ENCODE measurements at places on chromosomes 11 and 22.

GRCh38 chr11:83681031-83681781 is 395.0 kb upstream of the CCDC90B start:
- DNase-seq: no peak

- DNase-seq: no peak
Measured at GRCh38 chr22:22031183-22031945, 48.8 kb upstream of the TOP3B start.

GRCh38 chr11:94521684-94522083 is 9.4 kb downstream of the C11orf97 start:
- DNase-seq: no peak

GRCh38 chr11:33634291-33634834 is 66.3 kb downstream of the C11orf91 start:
- peak; percentile 96 for DNase-seq

GRCh38 chr11:106733635-106734034 is 284.6 kb downstream of the GUCY1A2 start:
- no peak for DNase-seq

Measured in HT1080 (cell line).